Naive thymus-derived CD8-positive, alpha-beta T cell (primary cell): ENCODE measurements at places on chromosomes 2 and 18. TPM values are rescaled to one million over a fixed set of nuclear protein-coding genes. Genes with fewer than 3 reads are reported as not detected.

DNA sequence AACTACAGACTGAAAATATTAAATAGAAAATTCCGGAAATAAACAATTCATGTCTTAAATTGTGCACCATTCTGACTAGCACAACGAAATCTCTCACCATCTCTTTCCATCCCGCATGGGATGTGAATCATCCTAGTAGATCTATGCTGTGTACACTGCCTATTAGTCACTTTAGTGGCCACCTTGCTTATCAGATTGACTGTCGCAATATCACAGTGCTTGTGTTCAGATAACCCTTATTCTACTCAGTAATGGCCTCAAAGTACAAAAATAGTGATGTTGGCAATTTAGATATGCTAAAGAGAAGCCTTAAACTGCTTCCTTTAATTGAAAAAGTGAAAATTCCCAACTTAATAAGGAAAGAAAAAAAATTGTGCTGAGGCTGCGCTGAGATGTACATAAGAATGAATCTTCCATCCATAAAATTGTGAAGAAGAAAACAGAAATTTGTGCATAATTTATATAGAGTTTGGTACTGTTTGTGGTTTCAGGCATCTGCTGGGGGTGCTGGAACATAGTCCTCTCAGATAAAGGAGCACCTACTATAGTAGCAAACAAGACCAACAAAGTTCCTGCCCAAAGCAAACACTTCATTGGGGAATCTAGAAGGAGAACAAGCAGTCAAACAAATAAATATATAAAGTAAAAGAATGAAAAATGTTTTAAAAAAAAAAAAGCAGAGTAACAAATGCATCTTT lies 12.0 kb downstream of the PSMD1 start:
- DNase-seq: no peak

GRCh38 chr18:70430501-70431173 lies 141.8 kb downstream of the SOCS6 start:
- no peak for DNase-seq

DNA sequence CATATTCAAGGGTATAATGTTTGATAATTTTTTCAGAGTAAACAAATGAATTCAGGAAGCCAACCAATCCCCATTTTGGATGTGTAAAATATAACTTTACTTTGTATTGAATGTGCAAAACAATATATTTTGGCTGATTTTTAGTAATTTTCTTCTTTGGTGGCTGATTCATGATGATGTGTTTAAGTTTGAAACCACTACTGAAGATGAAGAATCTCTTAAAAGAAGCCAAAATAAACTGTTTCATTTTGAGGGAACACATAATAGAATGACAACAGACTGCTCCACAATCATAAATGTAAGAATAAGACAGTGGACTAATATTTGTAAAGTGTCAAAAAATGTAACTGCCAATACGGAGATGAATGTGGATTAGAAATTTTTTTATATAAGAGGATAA lies 52.5 kb upstream of the TRIM43 start:
- no peak for DNase-seq

GRCh38 chr2:54726940-54727339 lies 3.5 kb downstream of the EML6 start:
- DNase-seq: no peak

- DNase-seq: no peak
These were observed 5.2 kb downstream of the ZNF638 start for GRCh38 chr2:71336802-71337201.

DNA sequence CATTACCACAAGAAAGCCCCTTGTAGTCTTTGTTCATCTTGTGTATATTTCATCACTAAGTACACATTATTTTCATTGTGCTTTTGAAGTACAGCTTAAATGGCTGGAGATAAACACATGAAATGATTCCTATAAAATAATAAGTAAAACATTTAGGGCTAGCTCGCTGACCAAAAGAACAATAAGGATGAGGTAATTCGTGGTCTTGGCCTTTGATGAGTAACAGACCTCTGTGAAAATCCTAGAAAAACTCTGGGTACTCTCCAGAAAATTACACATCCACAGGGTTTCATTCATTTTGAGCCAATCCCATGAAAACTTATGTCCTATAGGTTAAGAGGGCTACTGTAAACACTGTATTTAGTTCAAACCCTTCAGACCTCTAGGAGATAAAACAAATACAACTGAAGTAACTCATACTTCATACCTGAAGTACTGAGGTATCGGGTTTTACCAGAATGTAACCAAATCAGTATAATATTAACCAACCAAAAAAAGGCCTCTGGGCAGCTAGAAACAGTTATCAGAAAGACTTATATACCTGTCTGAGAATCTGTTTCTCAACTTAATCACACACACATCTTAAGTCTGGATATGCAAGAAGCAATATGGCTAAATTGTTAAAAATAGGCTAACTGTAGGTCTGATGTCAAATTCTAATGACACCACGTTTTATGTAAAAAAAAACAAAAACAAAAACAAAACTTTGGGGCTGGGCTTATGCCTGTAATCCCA lies 31.0 kb downstream of the CFAP36 start:
- no peak for DNase-seq

DNA sequence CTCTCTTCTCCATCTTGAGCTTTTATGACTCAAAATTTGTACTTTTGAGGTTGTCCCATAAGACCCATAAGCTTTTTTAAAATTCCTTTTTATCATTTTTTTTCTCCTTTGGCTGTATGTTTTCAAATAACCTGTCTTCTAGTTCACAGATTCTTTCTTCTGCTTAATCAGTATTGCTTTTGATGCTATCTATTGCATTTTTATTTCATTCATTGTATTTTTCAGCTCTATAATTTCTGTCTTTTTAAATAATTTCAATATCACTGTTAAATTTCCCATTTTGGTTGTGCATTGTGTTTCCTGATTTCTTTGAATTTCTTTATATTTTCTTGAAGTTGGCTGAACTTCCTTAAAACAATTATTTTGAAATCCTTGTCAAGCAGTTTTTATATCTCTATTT lies 4.8 kb upstream of the XDH start:
- DNase-seq: no peak

- no peak for DNase-seq
These were observed 35.2 kb downstream of the ZNF516 start for GRCh38 chr18:76459687-76460350.

DNA sequence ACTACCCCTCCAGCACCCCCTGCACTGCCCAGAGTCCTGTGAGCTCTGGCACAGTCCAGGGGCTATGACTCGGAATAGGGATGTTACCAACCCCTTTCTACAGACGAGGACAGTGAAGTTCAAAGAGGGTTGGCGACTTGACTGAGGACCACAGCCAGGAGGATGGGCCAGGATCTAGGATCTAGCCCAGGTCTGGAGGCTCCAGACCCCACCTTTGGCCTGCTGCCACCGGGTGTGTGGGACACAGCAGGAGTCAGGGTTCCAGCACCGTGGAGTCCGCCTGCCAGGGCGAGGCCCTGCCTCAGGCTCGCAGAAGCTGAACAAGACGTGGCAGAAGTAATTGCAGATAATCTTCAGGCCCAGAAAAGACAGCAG lies 37.9 kb upstream of the GPC1 start:
- no peak for DNase-seq

- DNase-seq: no peak
These were observed 219.2 kb downstream of the MC4R start for GRCh38 chr18:60153376-60153775.

DNA sequence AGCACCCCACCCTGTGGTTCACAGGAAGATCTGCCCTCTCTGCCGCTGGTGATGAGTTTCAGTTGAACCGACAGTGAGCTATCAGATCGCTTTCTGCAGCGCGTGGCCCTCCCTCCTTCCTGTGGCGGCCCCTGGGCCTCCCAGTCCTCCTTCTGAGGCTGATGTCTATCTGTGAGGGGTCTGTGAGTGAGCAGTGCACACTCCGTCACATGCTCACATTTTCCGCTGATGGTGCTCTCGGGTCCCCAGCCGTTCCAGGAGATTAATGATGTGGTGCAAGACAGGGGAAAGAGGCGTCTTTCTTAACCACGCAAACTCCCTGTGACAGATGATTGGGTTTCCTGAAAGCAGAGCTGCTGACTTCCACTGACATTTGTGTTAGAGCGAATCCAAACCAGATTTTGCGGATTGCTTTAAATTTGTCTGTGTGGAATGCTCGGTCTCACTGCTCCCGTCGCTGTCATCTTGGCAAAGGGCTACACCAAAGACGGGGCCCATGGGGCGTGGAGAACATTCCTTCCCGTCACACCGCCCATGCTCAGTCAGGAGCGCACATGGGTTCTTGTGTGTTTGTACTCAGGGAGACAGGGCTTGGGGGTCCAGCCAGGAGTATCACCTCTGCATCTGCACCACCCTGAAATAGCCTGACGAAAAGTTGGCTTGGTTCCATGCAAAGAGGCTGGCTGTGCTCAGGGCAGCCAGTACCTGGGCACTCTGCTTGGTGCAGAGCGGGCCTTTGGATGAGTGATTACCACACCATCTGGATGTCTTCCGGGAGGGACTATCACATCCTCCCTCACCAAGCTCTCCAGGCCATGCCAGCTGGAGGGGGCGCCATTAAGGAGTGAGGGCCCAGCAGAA lies 154.7 kb upstream of the HS6ST1 start:
- DNase-seq: no peak

GRCh38 chr2:36415381-36416022 lies 59.9 kb downstream of the CRIM1 start:
- DNase-seq: no peak

GRCh38 chr18:62710417-62710816 lies 4.9 kb upstream of the PHLPP1 start:
- DNase-seq: no peak

DNA sequence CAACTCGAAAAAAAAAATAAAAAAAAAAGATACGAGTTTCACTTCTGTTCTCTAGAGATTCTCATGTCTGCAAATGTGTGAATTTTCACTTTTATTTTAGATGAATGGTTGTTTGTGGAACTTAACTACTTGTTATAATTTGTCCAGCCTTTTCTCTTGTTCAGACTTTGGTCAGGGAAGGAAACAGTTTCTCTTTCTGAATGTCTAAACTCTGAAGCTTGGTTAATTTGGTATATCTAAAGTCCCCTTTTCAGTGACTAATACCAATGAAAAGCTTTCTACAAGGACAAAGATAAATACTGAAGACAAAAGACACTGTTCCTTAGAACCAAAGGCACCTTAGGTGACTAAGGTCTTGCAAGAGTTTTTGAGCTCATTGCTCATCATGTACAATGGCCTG lies 144.4 kb upstream of the PIEZO2 start:
- DNase-seq: no peak

DNA sequence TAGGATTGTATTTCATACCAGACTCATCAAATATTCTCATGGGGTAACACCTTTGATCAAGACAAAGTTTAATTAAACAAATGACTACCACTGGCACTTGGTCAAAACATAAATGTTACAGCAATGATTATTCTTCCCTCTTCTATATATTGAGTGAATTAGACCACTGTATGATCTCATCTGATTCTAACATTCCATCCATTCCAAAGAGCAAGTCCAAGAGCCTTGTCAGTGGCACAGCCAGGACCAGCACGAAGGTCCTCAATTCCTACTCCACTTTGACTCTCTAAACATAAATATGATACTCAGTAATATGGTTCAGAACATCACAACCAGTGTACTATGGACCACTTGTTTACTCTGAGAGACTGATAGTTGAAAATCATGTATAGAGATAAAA lies 86.4 kb downstream of the AP1S3 start:
- no peak for DNase-seq

DNA sequence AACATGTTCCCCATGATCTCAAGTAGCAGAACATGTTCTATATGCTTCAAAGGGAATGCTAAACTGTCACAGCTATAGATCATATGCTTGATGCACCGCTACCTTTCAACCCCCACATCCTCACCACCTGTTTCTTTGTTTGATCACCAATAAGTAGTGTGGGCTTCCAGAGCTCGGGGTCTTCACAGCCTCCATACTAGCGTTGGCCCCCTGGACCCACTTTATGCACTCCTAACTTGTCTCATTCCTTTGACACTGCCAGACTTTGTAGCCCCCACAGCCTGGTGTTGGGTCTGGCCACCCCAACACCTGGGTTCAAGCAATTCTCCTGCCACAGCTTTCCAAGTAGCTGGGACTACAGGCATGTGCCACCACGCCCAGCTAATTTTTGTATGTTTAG lies 11.6 kb upstream of the RBM44 start:
- DNase-seq: no peak

DNA sequence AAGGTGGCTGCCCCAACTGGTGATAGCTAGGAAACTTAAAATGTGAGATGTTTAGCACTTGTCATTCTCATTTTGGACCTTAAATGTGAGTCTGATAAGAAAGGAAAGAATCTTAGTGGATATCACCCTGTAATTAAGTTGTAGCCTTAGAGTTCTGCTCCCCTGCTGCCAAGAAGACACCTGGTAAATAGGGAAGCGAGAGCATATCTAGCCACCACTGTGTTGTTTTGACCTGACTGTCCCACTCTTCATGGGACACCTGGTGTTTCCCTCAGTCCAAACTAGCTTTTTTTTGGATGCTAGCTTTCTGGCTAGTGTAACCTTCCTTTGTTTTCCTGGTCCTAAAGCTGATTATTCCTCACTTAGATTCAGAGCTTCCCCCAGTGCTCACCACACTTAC lies 357.6 kb downstream of the RAD51AP2 start:
- DNase-seq: no peak

GRCh38 chr2:196670342-196670741 lies 30.8 kb downstream of the CCDC150 start:
- DNase-seq: no peak

DNA sequence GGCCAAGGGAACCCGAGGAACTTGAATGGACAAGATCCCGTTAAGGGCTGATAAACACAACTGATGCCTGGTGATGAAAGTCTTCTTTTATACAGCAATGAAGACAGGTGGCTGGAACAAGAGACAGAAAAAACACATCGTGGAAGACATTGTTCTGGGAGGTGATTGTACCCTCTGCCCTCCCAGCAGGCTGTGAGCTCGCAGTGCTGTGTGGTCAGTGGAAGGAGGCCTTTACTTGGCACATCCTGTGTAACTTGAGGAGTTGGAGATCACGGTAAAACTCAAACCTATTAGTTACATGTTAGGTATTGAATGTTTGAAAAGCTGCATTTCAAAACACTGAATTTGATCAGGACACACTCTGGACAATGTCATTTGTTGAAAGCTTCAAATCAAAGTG lies 249.9 kb upstream of the EPAS1 start:
- DNase-seq: no peak

DNA sequence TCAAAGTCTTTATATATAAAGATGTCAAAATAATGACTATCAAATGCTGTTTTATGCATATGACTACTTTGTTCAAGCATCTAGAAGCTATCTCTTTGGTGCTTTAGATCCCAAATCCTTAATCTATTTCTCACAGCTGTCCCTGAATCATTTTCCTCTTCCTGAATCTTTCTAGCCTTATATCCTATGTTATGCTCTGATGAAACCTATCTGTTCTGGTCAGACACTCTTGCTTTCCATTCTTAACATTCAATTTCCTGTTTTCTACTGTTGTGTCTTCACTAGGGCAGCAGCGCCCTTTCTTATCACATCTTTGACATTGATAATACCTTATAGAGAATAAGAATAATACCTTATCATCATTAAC lies 6.3 kb upstream of the PARD3B start:
- no peak for DNase-seq

CGREF1 gene
- total RNA-seq: 0.68 TPM

OSBPL6 gene
- 0.16 TPM for total RNA-seq

AP1S3 gene
- total RNA-seq: 2.1 TPM

CABYR gene
- total RNA-seq: 3.3 TPM

LHCGR gene
- total RNA-seq: not detected

GAD1 gene
- total RNA-seq: not detected

FEV gene
- not detected for total RNA-seq

SATB2 gene
- 0.74 TPM for total RNA-seq

TMEM247 gene
- total RNA-seq: not detected

NTSR2 gene
- not detected for total RNA-seq

LRRTM4 gene
- not detected for total RNA-seq

AMER3 gene
- not detected for total RNA-seq

GLB1L gene
- 1.8 TPM for total RNA-seq

FAHD2A gene
- total RNA-seq: 30.8 TPM

NEDD4L gene
- 6.5 TPM for total RNA-seq

PXDN gene
- 1.1 TPM for total RNA-seq

EVA1A gene
- total RNA-seq: not detected
